ENCODE measurements at places on chromosomes 2 and 18. TPM values are rescaled to one million over a fixed set of nuclear protein-coding genes. Genes with fewer than 3 reads are reported as not detected.

Gene NTSR2
- total RNA-seq: not detected

Gene KCNG2
- 0.99 TPM for total RNA-seq

DNA sequence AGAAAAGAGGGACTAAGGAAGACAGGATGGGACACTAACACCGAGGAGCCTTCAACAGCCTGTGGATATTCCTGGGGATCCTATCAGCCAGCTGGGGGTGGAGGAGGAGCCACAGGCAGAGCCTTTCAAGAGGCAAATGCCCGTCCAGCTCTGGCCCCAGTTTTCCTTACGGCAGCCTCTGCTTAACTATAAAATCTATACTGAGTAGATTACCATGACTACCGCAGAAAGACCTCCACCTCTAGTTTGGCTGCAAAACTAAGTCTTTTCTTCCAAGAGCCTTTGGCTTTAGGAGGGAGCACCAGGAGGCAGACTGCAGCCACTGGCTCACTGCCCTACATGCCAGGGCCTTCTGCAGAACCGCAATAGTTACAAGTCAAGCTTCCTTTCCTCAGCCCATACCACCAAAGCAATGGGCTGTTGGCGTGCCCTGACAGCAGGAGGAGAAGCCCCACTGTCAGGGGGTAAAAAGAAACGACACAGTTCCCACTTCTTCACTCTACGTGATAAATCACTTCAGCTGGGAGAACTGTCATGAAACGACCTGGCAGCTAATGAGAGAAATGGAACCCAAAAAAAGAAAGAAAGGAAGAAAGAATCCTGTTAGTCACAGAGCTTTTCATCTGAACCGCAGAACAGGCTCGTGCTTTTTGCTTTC, 25.1 kb upstream of the CREB1 start:
- H3K4me1 ChIP-seq: peaks cover 40% of the 10 kb centered on the region
- H3K36me3 ChIP-seq: no peaks in the 10 kb centered on the region
- H3K27ac ChIP-seq: peak overlapping the region; percentile 92
- DNase-seq: peak; percentile 60
- peak overlapping the region; percentile 32 for H3K4me3 ChIP-seq

DNA sequence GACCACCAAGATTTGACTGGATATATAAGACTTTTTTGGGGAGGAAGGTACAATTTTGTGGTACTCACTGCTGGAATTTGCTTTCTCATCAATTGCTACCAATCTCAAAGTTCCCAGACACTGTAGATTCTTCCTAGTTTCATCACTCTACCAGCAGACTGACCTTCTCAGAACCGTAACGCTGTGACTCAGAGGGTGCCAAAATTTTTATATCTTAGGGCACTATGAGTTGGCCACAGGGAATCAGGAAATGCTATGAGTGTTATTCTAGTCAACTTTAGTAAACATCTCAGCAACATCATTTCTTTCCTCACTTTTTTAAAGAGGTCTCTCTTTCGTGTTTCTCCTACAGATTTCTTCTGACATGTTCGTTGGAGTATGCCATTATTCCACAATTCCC, 499.0 kb downstream of the TMX3 start:
- DNase-seq: no peak
- H3K36me3 ChIP-seq: no peaks in the 10 kb centered on the region
- no peaks in the 10 kb centered on the region for H3K27me3 ChIP-seq
- H3K4me1 ChIP-seq: no peaks in the 10 kb centered on the region

DNA sequence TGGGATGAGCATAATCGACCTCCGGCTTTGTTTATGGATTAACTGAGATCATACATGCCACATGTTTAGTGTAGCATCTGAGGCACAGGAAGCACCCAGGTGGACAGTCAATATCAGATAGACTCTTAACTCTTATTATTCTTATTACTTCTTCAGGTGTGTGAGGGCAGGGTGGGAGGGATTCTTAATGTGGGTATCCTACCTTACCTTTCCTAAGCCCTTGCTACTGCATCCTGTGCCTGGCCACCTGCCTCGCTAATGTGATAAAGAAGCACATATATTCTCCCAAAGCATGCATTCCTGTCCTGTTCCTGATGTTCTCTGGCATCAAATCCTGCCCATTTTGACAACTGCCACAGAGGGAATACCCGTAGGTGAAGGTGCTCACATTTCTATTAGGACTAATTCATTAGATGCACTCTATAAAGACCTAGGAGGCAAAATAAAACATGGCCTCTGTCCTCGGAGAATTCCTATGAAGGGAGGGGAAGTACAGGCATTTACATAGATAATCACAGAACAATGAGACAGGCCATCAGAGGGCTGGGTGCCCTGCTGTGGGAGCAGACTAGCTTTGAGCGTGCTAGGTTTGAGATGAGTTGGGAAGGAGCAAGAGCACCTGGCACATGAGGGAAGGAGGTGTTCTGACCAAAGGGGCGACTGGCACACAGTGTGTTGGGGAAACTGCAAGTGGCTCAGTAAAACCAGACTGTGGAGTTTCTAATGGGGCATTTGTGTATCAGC, 19.5 kb upstream of the CELF4 start:
- no peaks in the 10 kb centered on the region for H3K36me3 ChIP-seq
- peak; percentile 51 for DNase-seq
- H3K4me3 ChIP-seq: no peak overlapping the region
- H3K27me3 ChIP-seq: no peaks in the 10 kb centered on the region

DNA sequence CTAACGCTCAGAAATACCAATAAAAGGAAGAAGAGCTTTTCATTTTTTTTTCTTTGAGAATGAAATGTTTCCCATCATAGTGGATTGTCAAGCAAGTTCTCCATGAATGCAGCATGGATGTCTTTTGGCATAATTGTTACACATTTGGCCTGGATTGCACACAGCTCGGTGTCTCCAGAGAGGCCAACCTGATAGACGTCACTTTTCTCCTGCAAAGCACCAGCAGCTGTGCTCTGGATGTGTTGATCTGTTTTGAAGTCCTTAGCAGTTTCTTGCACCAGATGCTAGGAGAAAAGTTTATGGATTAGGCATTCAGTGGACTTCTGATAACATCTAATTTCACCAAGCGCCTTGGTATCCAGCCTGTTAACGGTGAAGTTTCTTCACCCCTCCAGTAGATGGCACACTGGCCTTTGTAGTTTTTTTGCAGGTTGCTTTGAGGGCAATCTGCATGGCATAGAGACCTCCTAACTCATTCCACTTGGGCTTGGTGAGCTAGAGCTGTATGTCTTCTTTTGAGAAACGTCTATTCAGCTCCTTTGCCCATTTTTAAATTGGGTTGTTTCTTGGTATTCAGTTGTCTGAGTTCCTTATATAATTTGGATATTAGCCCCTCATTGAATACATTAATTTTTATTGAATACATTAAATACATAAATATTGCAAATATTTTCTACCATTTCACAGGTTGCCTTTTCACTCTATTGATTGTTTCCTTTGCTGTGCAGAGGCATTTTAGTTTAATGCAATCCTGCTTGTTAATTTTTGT, 59.7 kb downstream of the PTH2R start:
- no peaks in the 10 kb centered on the region for H3K27me3 ChIP-seq
- H3K4me1 ChIP-seq: no peaks in the 10 kb centered on the region
- H3K4me3 ChIP-seq: no peak overlapping the region
- no peaks in the 10 kb centered on the region for H3K36me3 ChIP-seq

GRCh38 chr2:28413152-28413898, 20.7 kb downstream of the FOSL2 start:
- peak; percentile 47 for DNase-seq
- no peaks in the 10 kb centered on the region for H3K27me3 ChIP-seq
- H3K27ac ChIP-seq: no peak overlapping the region
- H3K36me3 ChIP-seq: no peaks in the 10 kb centered on the region
- no peak overlapping the region for H3K4me3 ChIP-seq
